ENCODE measurements at places on chromosomes 7 and 10.

- no peak for DNase-seq
Measured at GRCh38 chr7:31419505-31420055, 79.1 kb upstream of the NEUROD6 start.

GRCh38 chr7:9945131-9945530 lies 1028.5 kb upstream of the PHF14 start:
- DNase-seq, result peak; percentile 82

GRCh38 chr7:8481752-8482446 lies 48.5 kb downstream of the NXPH1 start:
- DNase-seq, result no peak

GRCh38 chr10:112938808-112939482 lies 11.1 kb upstream of the TCF7L2 start:
- no peak for DNase-seq

DNA sequence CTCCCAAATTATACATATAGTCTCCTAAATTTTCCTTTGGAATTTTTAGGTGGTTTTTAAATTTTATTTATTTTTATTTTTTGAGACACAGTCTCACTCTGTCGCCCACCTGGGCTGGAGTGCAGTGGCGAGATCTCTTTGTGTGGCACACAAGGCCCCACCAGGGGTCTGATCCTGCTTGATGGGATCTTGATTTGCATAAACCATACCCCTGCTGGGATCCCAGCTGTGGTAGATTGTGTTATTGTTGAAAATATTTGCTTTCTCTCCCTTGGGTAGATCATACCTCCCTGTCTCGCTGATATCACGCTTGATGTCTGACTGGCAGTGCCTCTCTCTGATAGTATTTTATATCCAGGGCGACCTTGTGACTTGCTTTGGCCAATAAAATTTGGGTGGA lies 5.6 kb upstream of the MUC3A start:
- no peak for DNase-seq

DNA sequence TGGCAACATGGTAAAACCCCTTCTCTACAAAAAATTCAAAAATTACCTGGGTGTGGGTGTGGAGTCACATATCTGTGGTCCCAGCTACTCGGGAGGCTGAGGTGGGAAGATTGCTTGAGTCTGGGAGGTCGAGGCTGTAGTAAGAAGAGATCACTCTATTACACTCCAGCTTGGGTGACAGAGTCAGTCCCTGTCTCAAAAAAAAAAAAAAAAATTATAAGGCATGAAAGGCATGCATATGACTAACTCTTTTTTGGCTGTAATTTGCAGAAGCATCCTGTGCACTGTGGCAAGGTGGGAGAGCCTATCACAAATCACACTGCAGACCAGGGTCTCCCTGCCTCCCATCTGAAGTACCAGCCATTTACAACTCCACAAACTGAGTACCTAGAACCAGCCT lies 14.1 kb upstream of the MYPN start:
- no peak for DNase-seq

DNA sequence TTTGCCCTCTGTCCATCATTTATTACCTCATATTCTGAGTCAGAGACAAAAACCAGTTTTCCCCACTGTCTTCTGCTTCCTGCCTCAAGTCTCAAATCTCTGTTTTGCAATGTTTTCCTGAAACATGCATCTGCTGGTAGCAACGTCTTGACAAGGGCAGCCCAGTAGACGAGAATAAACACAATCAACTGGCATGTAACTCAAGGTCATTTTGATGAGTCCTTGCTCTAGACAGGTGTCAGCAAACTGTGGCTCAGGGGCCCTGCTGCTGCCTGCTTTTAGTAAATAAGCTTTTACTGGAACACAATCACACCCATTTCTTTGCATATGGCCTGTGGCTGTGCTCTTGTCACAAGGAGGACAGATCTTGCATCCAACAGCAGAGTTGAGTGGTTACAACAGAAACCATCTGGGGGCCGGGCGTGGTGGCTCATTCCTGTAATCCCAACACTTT lies 59.8 kb downstream of the ITIH5 start:
- no peak for DNase-seq

GRCh38 chr10:117663750-117664149 lies 121.2 kb downstream of the EMX2 start:
- DNase-seq, result no peak

DNA sequence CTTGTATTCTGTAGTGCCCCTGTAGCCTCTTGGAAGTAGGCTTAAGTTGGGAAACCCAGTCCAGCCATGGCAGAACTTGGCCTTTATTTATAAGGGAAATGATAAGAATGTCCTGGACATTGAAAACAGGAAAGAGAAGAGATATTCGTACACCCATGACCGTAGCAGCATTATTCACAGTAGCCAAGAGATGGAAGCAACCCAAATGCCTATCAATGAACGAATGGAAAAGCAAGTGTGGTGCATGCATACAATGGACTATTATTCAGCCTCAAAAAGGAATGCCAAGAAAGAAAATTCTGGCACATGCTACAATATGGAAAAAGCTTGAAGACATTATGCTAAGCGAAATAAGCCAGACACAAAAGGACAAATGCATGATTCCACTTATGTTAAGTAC lies 315.3 kb downstream of the CXCL12 start:
- no peak for DNase-seq

GRCh38 chr10:80506189-80506575 lies 31.5 kb upstream of the SH2D4B start:
- DNase-seq, result no peak

- DNase-seq, result no peak
Measured at GRCh38 chr7:129514683-129515082, 12.4 kb downstream of the SMKR1 start.

GRCh38 chr10:56269181-56269580 lies 91.9 kb downstream of the ZWINT start:
- no peak for DNase-seq

GRCh38 chr10:130432850-130433249 lies 296.7 kb downstream of the GLRX3 start:
- DNase-seq, result no peak

GRCh38 chr10:127872011-127872761 lies 20.6 kb downstream of the CLRN3 start:
- DNase-seq, result no peak

DNA sequence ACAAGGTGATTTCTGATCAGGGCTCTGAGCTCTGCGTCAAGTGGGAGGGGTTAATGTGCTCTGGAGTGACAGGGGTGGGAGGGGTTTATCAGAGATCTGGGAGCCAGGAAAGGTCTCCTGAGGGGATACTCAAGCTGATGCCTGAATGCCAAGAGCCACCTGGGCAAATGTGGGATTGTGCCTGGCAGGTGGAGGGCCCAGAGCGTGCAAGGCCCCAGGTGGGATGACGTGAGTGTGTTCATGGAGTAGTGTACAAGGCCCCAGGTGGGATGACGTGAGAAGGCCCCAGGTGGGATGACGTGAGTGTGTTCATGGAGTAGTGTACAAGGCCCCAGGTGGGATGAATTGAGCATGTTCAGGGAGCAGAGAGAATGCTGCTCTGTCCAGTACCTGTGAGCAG lies 610.3 kb downstream of the PTPRN2 start:
- DNase-seq, result no peak

- no peak for DNase-seq
Measured at GRCh38 chr10:79453392-79453791, 8.0 kb upstream of the ZCCHC24 start.

- peak; percentile 12 for DNase-seq
Measured at GRCh38 chr10:123967626-123968243, 76.1 kb upstream of the CPXM2 start.

DNA sequence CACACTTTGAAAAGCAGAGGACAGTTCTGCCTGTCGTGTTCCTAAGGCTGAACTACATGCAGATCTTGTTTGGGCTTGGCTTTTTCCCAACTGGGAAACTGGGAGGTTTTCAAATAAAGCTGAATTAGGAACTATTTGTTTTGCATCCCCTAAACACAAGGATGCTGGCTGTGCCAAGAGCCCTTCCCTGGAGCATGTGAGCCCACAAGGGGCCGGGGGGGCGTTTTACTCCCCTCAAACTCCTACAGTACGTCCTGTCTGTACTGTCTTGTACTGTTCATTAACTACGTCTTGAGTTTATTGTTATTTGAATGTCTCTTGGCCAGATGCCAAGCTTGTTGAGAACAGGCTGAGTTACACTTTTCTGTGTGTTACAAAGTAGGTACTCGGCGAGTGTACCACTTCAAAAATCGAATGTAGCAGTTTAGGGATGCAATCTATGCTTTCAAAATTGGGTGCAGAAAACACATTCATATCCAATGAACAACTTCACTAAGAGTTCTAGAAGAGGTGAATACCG lies 94.9 kb downstream of the GFRA1 start:
- no peak for DNase-seq

GRCh38 chr10:7153750-7154149 lies 257.1 kb downstream of the SFMBT2 start:
- no peak for DNase-seq

DNA sequence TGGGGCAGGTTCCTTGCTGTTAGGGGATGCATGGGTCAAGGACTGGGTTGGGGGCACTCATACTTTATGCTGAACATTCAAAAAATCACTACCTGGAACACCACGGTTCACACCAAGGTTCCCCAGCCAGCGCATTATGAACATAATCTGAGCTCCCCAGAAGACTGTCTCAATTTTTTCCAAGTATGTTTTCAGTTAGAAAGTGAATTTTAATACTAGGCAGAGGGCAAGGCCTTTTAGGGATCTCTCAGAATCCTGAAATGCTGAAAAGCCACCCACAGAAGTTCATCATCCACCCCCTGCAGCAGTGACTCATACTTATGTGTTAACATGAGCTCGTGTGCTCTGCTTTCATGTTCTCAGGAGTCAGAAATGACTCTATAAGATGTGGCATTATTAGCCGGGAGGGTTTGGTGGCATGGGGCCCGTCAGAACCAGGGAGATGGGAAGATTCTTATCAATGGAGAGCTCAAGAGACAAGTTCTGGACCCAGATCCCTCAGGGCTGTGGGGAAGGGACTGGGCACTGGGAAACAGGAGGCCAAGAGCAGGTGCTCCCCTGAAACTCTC lies 185.2 kb upstream of the ITGB1 start:
- no peak for DNase-seq

DNA sequence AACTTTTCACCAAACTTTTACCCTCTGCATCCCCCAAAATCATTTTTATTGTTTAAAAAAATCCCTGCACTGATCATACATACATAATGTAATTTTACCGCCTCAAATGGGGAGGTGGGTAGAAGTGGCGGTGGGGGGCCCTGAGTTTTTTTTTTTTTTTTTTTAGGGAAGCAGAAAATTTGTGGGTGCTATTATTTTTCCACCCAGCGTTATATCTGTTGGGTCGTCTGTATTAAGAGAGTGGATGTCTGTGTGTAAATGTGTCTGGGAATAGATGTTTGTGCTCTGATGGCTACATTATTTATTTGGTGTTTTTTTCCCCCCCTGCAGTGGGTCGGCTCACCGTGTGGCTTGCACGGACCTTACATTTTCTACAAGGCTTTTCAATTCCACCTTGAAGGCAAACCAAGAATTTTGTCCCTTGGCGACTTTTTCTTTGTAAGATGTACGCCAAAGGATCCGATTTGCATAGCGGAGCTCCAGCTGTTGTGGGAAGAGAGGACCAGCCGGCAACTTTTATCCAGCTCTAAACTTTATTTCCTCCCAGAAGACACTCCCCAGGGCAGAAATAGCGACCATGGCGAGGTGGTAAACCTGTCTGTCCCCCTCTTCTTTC lies 438 bp downstream of the ARID5B start:
- DNase-seq, result no peak

DNA sequence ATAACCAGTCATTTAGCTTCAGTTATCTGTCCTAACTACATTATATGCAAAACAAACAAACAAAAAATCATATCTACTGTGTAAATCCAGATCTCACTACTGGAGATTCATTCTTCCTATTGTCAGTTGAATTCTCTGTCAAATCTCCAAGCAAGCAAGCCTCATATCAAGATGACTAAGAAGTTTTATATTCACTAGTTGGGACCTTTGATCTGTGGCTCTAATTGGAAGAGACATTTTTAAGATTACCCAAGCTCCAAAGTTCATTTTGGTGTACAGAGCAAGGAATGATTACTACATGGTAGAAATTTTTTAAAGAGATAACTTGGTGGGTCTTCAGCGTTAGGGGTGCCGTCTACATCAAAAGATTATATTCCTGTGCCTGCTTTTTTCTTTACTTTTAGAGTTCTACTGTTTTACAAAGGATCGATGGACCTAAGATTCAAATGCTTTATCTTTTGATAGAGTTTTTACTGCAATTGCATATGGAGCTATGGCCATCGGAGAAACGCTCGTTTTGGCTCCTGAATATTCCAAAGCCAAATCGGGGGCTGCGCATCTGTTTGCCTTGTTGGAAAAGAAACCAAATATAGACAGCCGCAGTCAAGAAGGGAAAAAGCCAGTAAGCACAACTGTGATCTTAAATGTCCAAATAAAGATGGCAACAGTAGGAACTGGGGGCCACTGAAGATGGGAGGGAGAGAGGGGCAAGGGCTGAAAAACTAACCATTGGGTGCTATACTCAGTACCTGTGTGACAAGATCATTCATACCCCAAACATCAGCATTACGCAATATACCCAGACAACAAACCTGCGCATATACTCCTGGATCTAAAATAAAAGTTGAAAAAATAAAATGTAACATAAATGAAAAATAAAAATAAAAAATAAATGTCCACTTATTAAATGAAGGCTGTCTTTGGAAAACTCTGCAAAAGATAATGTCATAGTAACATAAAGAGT lies 47.9 kb downstream of the SP8 start:
- no peak for DNase-seq

GRCh38 chr7:36289833-36290661 lies 99.6 kb upstream of the ANLN start:
- DNase-seq, result no peak

GRCh38 chr7:150406567-150407421 lies 27.7 kb downstream of the ZNF775 start:
- no peak for DNase-seq

GRCh38 chr7:128739990-128740682 lies 977 bp downstream of the CALU start:
- no peak for DNase-seq
